ENCODE measurements at places on chromosomes 7 and 10.

DNA sequence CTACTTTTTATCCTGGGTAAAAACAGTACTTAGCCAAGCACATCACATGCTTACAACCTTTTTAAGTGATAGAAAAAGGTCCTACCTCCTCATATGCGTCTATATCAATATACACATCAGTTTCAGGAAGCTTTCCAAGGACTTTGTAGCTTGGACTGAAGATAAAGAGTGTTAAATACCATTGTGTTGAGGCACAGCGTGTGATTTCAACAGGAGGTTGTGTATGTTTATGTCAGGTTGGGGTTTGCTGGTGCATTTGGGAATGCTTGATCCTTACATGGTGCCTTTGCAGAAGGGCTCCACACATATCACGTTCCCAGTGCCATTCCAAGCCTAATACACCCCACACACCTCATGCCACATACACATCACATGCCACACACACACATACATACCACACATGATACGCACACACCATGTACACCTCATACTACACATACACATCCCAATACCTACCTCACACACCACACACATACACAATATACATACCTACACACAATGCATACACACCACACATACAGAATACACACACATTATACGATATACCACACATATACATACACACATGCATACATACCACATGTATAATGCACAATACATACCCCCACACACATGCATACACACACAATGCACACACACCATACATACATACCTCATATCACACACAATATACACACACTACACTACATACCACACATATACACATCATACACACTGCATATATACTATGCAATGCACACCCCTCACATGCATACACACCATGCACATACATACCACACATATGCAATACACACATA is 33.1 kb downstream of the PSMC2 start:
- no peak for DNase-seq

GRCh38 chr10:101566333-101567164 is 21.5 kb downstream of the POLL start:
- no peak for DNase-seq

- no peak for DNase-seq
Measured at GRCh38 chr7:120588862-120589261, 269.1 kb downstream of the TSPAN12 start.

DNA sequence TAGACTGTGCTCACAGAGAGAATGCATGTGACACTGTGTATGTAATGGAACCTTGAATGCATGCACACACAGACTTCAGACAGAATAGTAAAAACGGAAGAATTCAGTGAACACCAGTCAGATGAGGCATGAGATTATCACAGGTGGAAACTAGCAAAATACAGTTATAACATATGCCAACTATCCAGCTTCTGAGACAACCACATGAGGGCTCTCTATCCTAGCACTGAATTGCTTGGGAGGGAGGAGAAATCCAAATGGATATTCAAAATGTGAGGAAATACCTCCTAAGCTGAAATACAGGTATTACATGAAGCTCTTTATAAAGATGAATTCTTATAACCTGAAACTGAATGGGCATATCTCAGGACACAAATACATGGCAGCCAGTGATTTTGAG is 30.6 kb downstream of the GARS1 start:
- DNase-seq: no peak

DNA sequence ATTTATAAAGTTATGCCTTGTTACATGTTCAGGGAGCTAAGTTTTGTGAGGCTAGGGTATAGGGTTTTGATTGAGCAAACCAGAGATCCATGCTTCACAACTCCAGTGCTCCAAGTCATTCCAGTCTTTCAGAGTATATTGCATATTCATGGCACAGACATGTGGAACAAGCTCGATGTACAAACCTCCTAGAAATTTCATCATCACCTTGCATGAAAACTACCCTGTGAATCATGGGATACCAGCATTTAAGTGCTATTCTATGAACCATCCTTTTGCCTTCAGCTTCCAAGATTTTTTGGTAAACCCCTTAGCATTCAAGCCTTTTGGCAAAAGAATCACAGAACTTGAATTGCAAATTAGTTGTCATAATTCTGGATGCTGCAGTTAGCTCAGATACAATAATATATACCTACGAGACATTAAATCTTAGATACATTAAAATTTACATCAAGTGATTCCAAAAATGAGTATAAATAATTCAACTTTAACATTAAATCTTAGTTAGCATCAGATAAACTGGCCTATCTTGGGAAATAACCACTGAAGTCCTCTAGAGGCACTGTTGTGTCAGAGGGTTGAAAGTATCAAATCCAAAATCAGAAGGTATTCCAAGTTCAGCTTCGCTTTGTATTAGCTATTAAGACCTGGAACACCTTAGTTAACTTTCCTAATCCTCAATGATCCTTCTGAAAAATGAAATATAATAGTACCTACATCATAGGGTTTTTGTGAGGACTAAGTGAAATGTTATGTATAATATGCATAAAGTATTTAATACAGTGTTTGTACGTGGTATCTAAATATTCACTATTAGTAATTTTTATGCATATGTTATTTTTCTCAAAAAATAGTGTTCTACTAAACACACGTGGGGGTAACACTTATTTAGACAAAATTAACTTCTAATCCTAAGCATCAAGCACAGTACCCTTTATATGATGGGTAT is 55.5 kb upstream of the CABCOCO1 start:
- no peak for DNase-seq

GRCh38 chr7:42621543-42622219 is 290.2 kb downstream of the C7orf25 start:
- DNase-seq: no peak

All from GM04503 (cell line).